ENCODE measurements at places on chromosomes 12 and 14.

GRCh38 chr14:100593751-100594624 lies 6.8 kb upstream of the BEGAIN start:
- peak; percentile 10 for DNase-seq

DNA sequence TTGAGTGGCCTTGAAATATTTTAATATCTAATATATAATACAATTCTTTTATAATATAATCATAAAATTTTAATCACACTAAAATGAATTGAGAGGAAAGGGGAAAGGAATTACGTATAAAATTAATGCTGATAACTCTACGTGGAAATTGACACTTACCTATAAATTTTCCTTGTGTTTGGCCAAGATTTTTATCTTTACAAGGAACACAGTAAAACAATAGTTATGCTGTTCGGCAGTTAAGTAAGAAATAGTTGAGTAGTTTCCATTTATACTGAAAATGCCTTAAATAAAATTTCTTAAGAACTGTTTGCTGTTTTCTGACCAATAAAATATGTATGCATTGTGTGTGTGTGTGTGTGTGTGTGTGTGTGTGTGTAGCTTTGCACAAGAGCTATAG lies 294.4 kb downstream of the LRFN5 start:
- no peak for DNase-seq

DNA sequence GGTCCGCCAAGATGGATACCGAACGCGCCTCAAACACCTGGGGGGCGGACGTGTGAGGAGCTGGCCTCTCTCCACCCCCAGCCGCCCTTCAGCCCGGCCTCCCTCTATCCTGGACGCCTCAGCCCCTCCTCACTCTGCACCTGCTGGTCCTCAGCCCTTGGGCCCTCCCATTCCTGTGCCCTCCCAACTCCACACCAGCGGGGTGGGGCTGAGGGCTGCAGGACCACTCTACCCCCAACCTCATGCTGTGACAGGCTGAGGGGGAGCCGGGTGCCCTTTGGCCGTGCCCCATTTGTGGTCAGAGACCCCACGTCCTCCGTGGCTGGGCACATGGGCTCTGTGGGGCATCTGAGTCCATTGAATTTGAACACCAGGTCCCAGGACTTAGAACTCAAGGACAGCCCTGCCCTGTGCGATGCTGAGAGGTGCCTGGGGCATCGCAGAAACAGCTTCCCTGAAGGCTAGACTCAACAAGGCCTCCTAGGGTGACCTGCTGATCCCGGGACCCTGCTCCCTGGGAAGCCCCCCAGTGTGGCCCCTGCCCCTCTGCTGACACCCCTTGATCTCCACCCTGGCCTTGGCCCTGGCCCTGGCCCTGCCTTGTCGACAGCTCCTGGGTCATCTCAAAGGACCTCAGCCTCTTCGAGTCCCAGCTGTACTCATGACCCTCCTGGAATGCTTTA lies 82.0 kb upstream of the SFSWAP start:
- no peak for DNase-seq

GRCh38 chr12:116551952-116552772 lies 7.0 kb upstream of the MAP1LC3B2 start:
- peak; percentile 49 for DNase-seq
